ENCODE measurements at places on chromosomes 6 and 20. TPM values are rescaled to one million over a fixed set of nuclear protein-coding genes. Genes with fewer than 3 reads are reported as not detected.

The RIPPLY2 gene
- total RNA-seq, result not detected

The MYBL2 gene
- 10.5 TPM for total RNA-seq

The TNFRSF6B gene
- total RNA-seq, result 3.6 TPM

The BTBD9 gene
- total RNA-seq, result 42.3 TPM

DNA sequence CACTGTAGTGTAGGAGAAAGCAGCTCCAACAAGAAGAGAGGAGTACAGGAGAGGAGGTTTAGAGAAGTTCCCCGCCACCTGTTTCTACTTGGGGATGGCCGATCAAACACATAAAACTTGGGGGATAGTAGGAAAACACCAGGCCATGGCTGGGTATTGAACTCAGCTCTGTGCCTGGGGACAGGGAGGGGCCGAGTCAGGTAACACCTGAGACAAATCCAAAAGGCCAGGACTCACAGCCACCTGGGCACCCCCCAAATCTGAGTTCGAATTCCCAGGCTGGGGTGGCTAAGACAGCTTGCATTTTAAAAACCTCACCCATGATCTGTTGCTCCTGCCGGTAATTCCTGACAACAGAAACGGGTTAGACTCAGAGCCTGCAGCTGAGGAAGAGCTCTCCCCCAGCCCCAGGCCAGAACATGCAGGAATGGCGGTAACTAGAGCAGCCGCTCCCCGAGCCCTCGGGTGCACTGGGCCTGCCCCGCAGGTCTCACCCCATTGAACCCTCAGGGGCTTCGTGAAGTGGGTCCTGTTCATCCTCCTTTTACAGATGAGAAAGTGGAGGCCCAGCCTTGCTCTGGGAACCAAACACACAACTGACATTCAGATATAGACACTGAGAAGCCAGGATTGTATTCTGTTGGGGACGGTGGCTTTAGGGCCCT lies 61.0 kb downstream of the TCP11 start:
- H3K27me3 ChIP-seq, result no peaks in the 10 kb centered on the region
- no peak overlapping the region for H3K27ac ChIP-seq
- no peak overlapping the region for H3K4me3 ChIP-seq
- H3K4me1 ChIP-seq, result no peaks in the 10 kb centered on the region

DNA sequence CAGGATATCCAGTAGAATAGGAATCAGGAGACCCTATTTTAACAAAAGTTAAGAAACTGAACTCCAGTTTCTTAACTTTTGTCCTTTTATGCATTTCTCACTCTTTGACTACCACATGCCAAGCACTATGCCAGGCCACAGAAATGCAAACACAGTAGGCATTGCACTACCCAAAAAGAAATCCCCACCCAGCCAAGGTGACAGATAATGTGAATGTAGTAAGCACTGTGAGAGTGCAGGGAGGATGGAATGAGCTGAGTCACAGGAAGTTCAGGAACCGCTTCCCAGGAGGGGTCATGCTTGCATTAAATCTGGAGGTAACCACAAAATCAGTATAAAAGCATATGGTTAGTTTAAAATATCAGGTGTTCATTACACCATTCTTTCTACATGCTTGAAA lies 20.1 kb upstream of the FAM83C start:
- no peak for DNase-seq
- H3K36me3 ChIP-seq, result no peaks in the 10 kb centered on the region
- H3K4me3 ChIP-seq, result no peak overlapping the region

GRCh38 chr6:113276601-113277000 lies 580.5 kb upstream of the MARCKS start:
- DNase-seq, result no peak
- H3K36me3 ChIP-seq, result no peaks in the 10 kb centered on the region
- no peak overlapping the region for H3K4me3 ChIP-seq
- H3K4me1 ChIP-seq, result no peaks in the 10 kb centered on the region
- no peaks in the 10 kb centered on the region for H3K27me3 ChIP-seq
